ENCODE measurements at places on chromosomes 13 and 19. TPM values are rescaled to one million over a fixed set of nuclear protein-coding genes. Genes with fewer than 3 reads are reported as not detected.

DNA sequence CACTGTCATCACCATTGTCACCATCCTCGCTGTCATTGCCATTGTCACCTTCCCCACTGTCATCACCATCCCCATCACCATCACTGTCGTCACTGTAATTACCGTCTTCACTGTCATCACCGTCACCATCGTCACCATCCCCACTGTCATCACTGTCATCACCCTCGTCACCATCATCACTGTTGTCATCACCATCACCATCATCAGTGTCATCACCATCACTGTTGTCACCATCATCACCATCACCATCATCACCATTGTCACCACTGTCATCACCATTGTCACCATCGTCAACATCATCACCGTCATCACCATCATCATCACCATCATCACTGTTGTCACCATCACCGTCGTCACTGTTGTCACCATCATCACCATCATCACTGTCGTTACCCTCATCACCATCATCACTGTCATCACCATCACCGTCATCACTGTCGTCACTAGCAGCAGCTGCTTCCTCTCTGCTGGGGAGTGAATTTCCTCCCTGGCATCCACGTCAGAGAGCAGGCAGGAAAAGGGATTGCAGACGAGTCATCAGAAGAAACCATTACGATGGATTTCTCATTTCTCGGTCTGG, 27.3 kb downstream of the TMEM255B start:
- no peaks in the 10 kb centered on the region for H3K4me1 ChIP-seq
- H3K36me3 ChIP-seq, result no peaks in the 10 kb centered on the region
- no peak for DNase-seq

DNA sequence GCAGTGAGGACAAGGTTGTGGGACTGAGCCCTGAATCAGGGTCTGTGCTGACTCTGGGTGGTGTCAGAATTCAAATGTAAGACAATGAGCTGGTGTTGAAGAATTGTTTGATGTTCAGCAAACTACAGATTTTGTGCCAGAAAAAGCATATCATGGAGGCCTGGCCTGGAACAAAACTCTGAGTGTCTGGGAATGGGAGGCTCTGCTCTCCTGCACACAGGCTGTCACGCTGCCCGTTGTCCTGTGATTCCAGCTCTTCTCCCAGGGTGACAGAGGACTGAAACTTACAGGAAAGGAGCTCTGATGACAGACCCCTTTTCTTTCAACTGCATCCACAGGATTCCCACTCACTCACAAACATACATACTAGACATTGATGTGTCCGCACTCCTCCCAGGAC, 120.1 kb downstream of the ZNF486 start:
- H3K27ac ChIP-seq, result no peak overlapping the region
- H3K36me3 ChIP-seq, result no peaks in the 10 kb centered on the region
- no peak overlapping the region for H3K4me3 ChIP-seq

DNA sequence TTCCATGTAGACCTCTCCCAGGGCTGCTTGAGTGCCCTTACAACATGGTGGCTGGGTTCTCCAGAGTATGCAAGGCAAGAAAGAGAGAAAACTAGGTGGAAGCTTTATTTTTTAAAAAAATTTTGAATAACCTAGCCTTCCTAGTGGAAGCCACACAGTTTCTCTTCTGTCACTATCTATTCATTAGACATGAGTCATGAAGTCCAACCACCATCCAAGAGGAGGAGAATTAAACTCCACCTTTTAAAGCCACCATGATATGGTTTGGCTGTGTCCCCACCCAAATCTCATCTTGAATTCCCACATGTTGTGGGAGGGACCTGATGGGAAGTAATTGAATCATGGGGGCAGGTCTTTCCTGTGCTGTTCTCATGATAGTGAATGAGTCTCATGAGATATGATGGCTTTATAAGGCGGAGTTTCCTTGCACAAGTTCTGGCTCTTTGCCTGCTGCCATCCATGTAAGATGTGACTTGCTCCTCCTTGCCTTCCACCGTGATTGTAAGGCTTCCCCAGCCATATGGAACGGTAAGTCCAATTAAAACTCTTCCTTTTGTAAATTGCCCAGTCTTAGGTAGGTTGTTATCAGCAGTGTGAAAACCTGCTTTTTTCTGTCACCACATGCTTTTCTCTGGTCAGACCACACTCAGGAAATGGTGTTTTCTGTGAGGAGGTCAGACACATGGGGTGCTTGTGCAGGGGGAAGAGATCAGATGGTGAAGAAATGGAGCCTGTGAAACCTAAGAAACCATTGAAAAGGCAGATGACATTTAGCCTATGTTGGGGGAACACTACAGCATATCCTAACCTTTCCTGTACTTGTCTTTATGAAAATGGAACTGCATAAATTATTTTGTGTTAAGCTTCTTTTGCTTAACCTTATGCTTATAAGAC, 57.7 kb downstream of the ANKRD10 start:
- H3K27me3 ChIP-seq, result no peaks in the 10 kb centered on the region
- no peak for DNase-seq
- H3K4me1 ChIP-seq, result no peaks in the 10 kb centered on the region
- H3K4me3 ChIP-seq, result no peak overlapping the region

DNA sequence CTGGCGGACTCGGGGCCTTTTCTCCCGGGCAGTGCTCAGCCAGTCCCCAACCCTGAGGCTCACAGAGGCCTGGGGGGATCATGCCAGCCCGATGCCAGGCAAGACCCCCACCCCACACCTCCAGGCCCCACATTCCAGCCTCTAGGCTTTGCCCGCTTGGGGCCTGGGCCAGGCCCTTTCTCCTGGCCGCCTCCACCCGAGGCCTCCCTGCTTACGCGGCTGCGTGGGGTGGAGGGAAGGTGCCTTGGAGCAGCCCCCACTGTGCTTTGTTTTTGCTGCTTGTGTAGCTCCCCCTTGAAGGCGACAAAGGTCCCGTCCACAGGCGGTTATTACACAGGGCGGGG, 38.4 kb downstream of the SMIM24 start:
- H3K27ac ChIP-seq, result peak overlapping the region; percentile 61
- no peak overlapping the region for H3K4me3 ChIP-seq
- DNase-seq, result no peak
- no peaks in the 10 kb centered on the region for H3K27me3 ChIP-seq

- H3K4me3 ChIP-seq, result no peak overlapping the region
- no peaks in the 10 kb centered on the region for H3K27me3 ChIP-seq
- H3K27ac ChIP-seq, result no peak overlapping the region
- H3K4me1 ChIP-seq, result peaks cover 10% of the 10 kb centered on the region
- no peak for DNase-seq
These were observed 115.3 kb downstream of the TBC1D4 start for GRCh38 chr13:75366380-75367280.

- H3K36me3 ChIP-seq, result no peaks in the 10 kb centered on the region
- no peak overlapping the region for H3K27ac ChIP-seq
- no peak overlapping the region for H3K4me3 ChIP-seq
- no peak for DNase-seq
- H3K4me1 ChIP-seq, result no peaks in the 10 kb centered on the region
These were observed 53.2 kb downstream of the GPR12 start for GRCh38 chr13:26707122-26708006.

DNA sequence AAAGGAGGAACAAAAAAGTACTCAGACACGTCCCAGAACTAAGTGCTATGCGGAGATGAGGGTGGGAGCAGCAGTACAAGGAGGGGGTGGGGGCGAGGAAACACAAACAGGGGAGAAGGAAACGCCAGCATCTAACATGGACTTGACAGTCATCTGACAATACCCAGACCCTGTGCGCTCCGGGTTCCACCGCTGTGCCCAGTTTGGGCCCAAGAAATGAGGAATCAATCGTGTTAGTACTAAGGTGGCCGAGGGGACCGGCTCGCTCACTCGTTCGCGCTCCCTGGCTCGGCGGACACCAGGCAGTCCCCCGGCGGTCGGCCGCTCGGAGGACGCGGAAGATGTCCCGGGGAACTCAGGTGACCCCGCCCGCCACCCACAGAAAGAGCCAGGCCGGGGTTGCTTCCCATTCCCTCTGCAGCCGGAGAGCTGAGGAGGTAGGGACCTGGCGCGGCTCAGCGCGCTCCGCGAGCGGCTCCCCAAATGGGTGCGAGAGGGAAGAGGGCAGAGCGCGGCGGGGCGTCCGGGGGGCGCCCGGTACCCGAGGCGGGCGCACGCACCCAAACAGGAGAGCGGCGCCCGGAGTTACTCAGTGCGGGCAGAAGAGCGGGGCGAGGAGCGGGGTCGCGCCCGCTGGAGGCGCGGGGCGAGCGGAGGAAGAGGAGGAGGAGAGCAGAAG, 616 bp downstream of the TSHZ3 start:
- peaks cover 9% of the 10 kb centered on the region for H3K4me1 ChIP-seq
- H3K4me3 ChIP-seq, result peak overlapping the region; percentile 68
- no peaks in the 10 kb centered on the region for H3K27me3 ChIP-seq
- H3K27ac ChIP-seq, result peak overlapping the region; percentile 99

- H3K27ac ChIP-seq, result no peak overlapping the region
- H3K36me3 ChIP-seq, result no peaks in the 10 kb centered on the region
These were observed 48.9 kb upstream of the CLDN10 start for GRCh38 chr13:95503662-95504061.

- no peak overlapping the region for H3K4me3 ChIP-seq
- no peaks in the 10 kb centered on the region for H3K4me1 ChIP-seq
- H3K27me3 ChIP-seq, result no peaks in the 10 kb centered on the region
- no peak for DNase-seq
These were observed 2.5 kb downstream of the PHF11 start for GRCh38 chr13:49498206-49498605.

GRCh38 chr13:95217920-95218830, 83.1 kb downstream of the ABCC4 start:
- H3K27ac ChIP-seq, result no peak overlapping the region
- no peaks in the 10 kb centered on the region for H3K27me3 ChIP-seq
- H3K36me3 ChIP-seq, result no peaks in the 10 kb centered on the region
- no peak for DNase-seq
- no peak overlapping the region for H3K4me3 ChIP-seq
- no peaks in the 10 kb centered on the region for H3K4me1 ChIP-seq

GRCh38 chr13:114142640-114143490, 10.4 kb upstream of the RASA3 start:
- H3K4me3 ChIP-seq, result no peak overlapping the region
- no peak for DNase-seq
- H3K27me3 ChIP-seq, result no peaks in the 10 kb centered on the region
- H3K36me3 ChIP-seq, result no peaks in the 10 kb centered on the region

GRCh38 chr13:31111136-31111535, 50.6 kb downstream of the HSPH1 start:
- no peak overlapping the region for H3K27ac ChIP-seq
- DNase-seq, result no peak
- no peaks in the 10 kb centered on the region for H3K4me1 ChIP-seq
- H3K27me3 ChIP-seq, result no peaks in the 10 kb centered on the region
- H3K36me3 ChIP-seq, result no peaks in the 10 kb centered on the region

DNA sequence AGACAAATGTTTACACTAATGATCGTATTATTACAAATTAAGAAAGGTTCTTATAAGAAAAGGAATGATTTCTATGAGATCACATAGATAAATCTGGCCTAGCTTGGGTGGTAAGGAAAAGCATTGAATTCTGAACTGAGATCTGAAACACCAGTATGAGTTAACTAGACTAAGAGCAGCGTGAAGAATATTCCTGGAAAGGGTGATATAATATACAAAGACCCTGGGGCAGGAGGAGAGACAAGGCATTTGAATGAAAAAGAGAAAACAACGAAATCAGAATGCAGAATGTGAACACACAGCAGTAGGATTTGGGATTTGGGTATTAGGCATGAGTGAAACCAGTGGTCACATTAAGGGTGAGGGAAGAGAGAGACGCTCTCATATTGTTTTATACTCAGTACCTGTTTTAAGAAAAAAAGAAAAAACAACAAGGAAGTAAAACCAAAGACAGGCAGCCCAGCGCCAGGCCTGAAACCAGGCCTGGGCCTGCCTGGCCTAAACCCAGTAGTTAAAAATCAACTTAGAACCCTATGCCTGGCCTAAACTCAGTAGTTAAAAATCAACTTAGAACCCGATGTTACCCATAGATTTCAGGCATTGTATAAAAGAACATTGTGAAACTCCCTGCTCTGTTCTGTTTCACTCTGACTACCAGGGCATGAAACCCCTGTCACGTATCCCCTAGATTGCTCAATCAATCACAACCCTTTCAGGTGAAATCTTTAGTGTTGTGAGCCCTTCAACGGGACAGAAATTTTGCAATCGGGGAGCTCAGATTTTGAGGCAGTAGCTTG, 287.1 kb downstream of the ITGBL1 start:
- no peaks in the 10 kb centered on the region for H3K4me1 ChIP-seq
- no peak for DNase-seq
- no peaks in the 10 kb centered on the region for H3K36me3 ChIP-seq
- no peak overlapping the region for H3K27ac ChIP-seq
- H3K27me3 ChIP-seq, result no peaks in the 10 kb centered on the region
- no peak overlapping the region for H3K4me3 ChIP-seq

DNA sequence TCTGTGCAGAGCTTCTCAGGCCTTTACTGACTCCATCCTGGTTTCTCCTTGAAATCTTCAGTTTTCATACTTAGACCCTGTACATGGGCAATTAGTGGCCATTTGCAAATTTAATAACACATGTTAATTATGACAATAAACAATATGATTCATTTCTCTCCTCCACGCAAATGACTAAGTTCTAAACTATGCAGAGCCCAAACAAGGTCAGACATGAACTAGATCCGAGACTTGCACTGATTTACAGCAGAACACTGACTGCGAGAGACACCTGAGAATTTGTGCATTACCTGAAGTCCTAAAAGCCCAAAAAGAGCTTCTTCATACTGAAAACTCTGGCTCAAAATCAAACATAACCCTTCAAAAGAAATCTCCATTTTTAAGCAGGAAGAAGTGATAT, 521.8 kb downstream of the MYO16 start:
- no peaks in the 10 kb centered on the region for H3K36me3 ChIP-seq
- no peak for DNase-seq
- no peak overlapping the region for H3K4me3 ChIP-seq
- H3K27me3 ChIP-seq, result no peaks in the 10 kb centered on the region
- no peak overlapping the region for H3K27ac ChIP-seq

DNA sequence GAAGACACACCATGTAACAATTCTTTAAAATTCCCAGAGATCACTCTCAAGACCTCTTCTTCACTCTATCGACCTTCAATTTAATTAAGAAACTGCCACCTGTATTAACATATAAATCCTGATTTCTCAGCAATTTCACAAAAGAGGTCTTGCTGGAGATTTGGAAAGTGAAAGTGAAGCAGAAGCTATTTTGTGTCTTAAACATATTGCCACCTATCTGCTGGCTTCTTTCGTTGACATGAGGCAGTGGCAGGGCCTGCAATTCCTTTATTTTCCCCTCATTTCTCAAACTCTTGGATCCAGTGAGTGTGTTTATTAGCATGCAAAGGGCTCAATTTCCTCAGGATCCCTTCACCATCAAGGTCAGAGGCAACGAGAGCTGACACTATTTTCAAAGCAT, 780.2 kb upstream of the SLITRK1 start:
- no peak for DNase-seq
- no peaks in the 10 kb centered on the region for H3K4me1 ChIP-seq
- H3K4me3 ChIP-seq, result no peak overlapping the region

GRCh38 chr13:32538143-32538620, 413 bp downstream of the N4BP2L2 start:
- peak overlapping the region; percentile 77 for H3K4me3 ChIP-seq
- no peaks in the 10 kb centered on the region for H3K27me3 ChIP-seq
- peak overlapping the region; percentile 98 for H3K27ac ChIP-seq
- peaks cover 7% of the 10 kb centered on the region for H3K4me1 ChIP-seq
- no peaks in the 10 kb centered on the region for H3K36me3 ChIP-seq

Gene ZNF677
- 33.8 TPM for total RNA-seq

Gene PSG4
- not detected for total RNA-seq

Gene CLIP3
- 55.6 TPM for total RNA-seq

Gene SELENOV
- not detected for total RNA-seq

Gene ZNF574
- total RNA-seq, result 12.0 TPM

Gene CYP4F11
- total RNA-seq, result not detected

Gene SCGB2B2
- total RNA-seq, result not detected

Gene CAMSAP3
- total RNA-seq, result 0.26 TPM

Gene ISOC2
- 33.2 TPM for total RNA-seq

Gene SUGT1
- 20.9 TPM for total RNA-seq

Gene OR7A5
- not detected for total RNA-seq

Gene APOC4
- not detected for total RNA-seq

Gene TMEM255B
- total RNA-seq, result 143 TPM
